ENCODE measurements at places on chromosomes 12 and 14. TPM values are rescaled to one million over a fixed set of nuclear protein-coding genes. Genes with fewer than 3 reads are reported as not detected.

DNA sequence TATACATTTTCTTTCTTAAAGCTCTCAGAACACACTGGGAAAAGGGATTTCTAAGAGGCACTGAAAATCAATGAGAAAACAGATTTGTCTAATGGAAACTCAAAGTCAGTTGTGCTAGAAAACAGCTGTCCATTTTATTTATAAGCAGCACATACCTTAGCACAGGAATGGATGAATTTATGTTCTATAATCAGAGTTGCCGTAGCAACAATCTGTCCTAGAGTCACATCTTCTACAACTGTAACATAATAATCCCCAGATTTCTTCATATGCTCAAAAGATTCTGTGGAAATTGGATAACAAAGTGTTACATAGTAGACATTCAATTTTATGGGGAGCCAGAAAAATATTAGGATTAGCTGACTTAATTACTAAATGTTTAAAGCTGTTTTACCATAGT lies 9.8 kb downstream of the GNPNAT1 start:
- no peaks in the 10 kb centered on the region for H3K4me1 ChIP-seq
- peaks cover 15% of the 10 kb centered on the region for H3K36me3 ChIP-seq
- H3K27me3 ChIP-seq = no peaks in the 10 kb centered on the region
- no peak for DNase-seq

- H3K4me3 ChIP-seq = no peak overlapping the region
- H3K27ac ChIP-seq = no peak overlapping the region
- no peak for DNase-seq
- no peaks in the 10 kb centered on the region for H3K27me3 ChIP-seq
Observed at GRCh38 chr14:77044783-77045237, 16.3 kb upstream of the IRF2BPL start.

DNA sequence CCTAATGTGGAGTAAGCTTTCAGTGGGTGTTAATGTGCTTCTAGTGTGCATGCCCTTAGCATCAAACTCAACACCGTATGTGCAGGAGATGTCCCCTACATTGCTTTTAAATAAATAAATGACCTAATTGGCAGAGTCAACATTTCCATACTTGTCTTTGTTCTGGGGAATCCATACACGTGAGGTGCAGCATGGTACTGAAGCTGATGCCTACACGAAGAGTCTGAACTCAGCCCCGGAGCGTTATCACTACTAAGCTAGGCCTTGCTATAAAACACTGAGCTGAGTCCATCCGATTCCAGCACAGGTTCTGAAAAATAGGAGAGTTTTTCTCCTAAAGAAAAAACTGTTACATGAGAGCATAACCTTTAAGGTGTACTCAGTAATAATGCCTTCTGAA lies 125.0 kb upstream of the DYRK2 start:
- no peak overlapping the region for H3K27ac ChIP-seq
- H3K4me1 ChIP-seq = peaks cover 5% of the 10 kb centered on the region
- DNase-seq = no peak
- H3K27me3 ChIP-seq = no peaks in the 10 kb centered on the region

GRCh38 chr12:131677699-131678098 lies 33.2 kb upstream of the SFSWAP start:
- no peak for DNase-seq
- no peak overlapping the region for H3K4me3 ChIP-seq
- peaks cover 20% of the 10 kb centered on the region for H3K27me3 ChIP-seq
- no peak overlapping the region for H3K27ac ChIP-seq
- H3K36me3 ChIP-seq = no peaks in the 10 kb centered on the region
- peaks cover 12% of the 10 kb centered on the region for H3K4me1 ChIP-seq

GRCh38 chr12:69738351-69739286 lies at the start of gene RAB3IP:
Gene RAB3IP, plus strand, starts transcription at chr12:69738860. Its CDS starts 16,549 bp downstream, at chr12:69755409.
- no peaks in the 10 kb centered on the region for H3K27me3 ChIP-seq
- H3K4me1 ChIP-seq = peaks cover 7% of the 10 kb centered on the region
- DNase-seq = peak; percentile 89
- peak within 1 kb of the TSS; percentile 75 for H3K27ac ChIP-seq

DNA sequence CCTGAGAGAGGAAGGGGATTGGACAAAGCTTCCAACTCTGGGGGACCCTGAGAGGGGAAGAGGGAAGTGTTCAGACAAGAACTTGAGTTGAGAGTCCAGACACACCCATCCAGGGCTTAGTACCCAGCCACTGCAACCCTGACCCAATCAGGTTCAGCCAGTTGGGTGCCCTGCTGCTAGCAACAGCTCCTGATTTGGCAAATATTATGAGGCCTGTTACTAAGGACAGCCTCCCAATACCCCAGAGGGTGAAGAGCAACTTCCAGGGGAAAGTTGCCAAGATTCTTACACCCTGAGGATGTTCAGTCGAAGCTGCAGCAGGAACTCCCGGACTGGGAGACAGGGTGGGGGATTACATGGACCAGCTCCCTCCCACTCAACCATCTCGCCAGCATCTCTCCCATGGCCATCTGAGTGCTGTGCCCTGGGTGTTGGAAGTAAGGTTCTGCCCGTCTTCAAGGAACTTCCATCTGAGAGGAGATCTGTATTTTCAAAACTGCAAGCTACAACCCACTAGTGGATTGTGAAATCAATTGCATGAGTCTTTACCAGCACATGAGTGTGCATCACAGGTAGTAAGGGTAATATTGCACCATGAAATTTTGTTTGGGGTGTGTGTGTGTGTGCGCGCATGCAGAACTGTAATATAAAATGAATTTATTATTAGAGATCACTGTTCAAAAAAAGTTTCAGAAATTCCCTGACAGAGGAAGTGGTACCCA lies 11.5 kb upstream of the KRT78 start:
- H3K27ac ChIP-seq = no peak overlapping the region
- no peak for DNase-seq
- no peaks in the 10 kb centered on the region for H3K4me1 ChIP-seq
- peaks cover 7% of the 10 kb centered on the region for H3K27me3 ChIP-seq
- H3K36me3 ChIP-seq = no peaks in the 10 kb centered on the region

The CHFR gene
- 85.2 TPM for total RNA-seq

The FGD6 gene
- 0.66 TPM for total RNA-seq

Data from T-cell (primary cell).